Mammary epithelial cell (primary cell): ENCODE measurements at places on chromosomes 16 and 17. TPM values are rescaled to one million over a fixed set of nuclear protein-coding genes. Genes with fewer than 3 reads are reported as not detected.

- DNase-seq, result no peak
These were observed 2.0 kb upstream of the GGNBP2 start for GRCh38 chr17:36542755-36543154.

DNA sequence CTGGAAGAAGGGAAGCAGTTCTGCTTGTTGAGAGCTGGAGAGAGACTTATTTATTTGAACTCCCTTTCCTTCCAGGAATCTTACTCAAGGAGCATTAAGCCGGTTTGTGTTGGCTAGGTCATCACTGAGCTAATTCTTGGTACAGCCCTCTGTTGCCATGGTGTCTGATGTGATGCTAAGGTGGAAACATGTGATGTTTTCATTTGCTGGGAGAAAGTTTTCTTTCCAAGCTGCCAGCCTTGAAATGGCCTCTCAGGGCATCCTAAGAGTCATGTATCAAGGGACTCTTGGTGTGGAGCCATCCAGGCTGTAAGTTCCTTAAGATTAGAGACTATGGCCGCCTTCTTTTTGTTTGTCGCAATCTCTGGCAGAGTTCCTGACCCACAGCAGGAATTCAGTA is 4.2 kb downstream of the PSKH1 start:
- peak; percentile 17 for DNase-seq

DNA sequence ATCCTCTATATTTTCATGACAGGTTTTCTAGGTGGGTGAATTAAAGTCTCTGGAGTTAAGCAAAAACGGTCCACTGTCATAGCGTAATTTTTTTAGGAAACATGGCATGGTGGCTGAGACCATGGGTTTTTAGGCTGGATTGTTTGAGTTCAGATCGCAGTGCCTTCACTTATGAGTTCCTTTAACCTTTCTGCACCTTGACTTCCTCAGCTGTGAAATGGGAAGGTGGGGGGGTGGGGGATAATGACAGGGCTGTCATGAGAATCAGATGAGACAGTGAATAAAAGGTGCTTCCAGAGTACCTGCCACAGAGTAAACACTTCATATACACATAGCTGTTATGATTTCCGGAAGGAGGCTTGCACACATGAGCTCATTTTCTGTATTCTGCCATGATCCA is 11.8 kb downstream of the PRCD start:
- DNase-seq, result no peak

- DNase-seq, result no peak
These were observed 21.9 kb upstream of the MRC2 start for GRCh38 chr17:62605588-62605987.

The TEKT3 gene
- not detected for polyA plus RNA-seq

GRCh38 chr17:68812876-68813584 is 142.2 kb downstream of the ABCA8 start:
- no peak for DNase-seq

- no peak for DNase-seq
These were observed 1.9 kb upstream of the ZC3H7A start for GRCh38 chr16:11799017-11799381.

DNA sequence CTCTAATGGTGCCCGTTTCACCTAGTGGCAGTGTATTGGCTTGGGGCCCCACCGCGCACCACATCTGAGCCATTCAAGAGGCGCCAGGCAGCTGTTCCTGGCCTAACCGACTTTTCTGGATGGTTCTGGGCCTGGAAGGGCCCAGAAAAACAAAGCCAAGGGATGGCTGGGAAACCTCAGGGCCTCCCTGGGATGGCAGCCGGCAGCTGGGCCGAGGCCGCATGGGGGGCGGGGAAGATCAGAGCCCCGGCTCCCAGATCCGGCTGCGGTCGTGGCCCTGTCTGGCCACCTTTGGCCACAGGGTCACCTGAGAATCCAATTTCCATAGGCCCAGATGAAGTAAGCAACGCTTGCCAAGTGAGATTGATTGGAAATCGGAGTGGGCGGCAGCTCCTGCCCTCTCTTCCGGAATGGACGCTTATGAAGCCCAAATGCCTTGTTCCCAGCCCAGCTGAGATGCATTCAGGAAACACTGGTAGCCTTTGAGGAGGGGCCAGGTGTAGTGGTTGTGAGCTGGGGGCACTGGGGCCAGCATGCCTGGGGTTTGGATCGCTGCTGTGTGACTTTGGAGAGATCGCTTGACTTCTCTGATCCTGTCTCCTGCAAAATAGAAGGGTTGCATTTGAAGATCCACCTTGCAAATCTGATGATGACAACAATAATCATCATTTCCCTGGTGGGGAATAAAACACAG is 163.8 kb upstream of the GSE1 start:
- no peak for DNase-seq
